ENCODE measurements at places on chromosomes 2 and 18.

DNA sequence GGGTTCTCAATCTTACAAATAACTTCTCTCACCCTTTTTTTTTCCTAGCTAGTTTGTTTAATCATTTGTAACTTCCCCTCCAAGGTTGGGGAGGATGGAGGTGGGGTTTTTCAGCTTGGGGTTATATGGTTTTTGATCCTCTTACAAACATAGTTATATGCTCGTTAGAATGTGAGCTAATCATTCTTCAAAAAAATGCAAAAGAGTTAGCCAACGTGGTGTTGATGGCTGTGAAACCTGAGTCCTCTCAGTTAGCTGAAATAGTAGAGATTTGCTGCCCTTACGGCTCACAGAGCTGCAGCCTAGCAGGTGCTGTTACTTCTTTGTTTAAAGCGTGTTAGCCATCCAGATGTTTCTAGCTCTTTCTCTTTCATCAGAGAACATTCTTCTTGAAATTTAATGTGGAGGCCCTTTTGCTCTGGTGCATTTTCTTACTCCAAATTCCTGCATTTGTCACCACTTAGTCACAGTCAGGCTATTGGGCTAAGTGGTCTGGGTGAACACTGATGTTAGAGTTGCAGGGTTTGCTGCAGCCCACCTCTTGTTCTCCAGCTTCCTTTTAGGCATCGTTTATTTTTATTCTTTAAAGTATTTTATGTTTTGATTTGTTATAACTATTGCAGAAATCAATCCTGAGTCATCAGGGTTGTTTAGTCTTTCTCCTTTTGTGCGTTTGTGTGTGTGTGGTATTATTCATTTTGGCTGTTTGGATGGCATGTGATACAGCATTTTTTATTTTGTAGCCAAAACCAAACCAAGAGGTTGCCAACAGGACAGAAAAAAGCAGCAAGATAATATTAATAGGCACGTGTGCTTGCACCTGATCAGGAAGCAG, 41.1 kb downstream of the LIMS1 start:
- no peak for DNase-seq

DNA sequence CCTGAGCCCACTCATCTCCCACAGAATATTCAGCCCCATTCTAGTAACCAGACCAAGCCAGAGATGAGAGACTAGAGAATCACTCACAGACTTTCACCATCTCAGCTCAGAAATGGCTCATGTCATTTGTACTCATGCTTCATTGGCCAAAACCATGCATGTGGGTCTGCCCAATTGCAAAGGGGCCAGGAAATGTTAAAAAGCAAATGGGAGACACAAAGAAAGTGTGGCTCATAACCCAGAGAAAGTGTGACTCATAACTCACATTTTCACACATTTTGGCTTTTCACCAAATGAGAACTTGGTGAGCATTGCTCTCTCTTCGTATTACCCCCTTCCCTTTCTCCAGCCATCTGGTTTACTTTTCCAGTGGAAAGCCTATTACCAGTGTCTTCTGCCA, 66.2 kb downstream of the MDH1 start:
- DNase-seq, result no peak

GRCh38 chr2:189037518-189037917, 63.3 kb downstream of the COL3A1 start:
- DNase-seq, result no peak

- DNase-seq, result no peak
Observed at GRCh38 chr2:10837298-10838266, 25.0 kb upstream of the PDIA6 start.

- no peak for DNase-seq
Observed at GRCh38 chr2:233835230-233836186, 18.8 kb downstream of the HJURP start.

- DNase-seq, result no peak
Observed at GRCh38 chr2:105470979-105471378, 72.1 kb upstream of the FHL2 start.

DNA sequence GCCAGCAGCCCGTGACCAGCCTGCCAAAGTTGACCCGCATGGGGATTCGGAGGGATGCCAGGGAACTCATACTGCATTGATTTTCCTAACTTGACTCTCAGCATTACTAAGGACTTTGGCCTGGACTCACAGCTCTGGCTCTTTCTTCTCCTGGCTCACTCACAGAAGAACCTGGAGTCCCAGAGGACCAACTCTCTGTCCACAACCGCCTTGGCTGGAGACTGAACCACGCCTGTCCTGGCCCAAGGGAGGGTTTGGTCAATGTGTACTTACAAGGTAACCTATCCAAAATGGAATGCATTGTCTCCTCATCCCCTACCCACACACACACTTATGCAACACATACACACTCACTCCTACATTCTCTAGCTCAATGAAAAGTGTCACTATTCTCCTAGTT, 135.6 kb upstream of the KLHL29 start:
- DNase-seq, result no peak

DNA sequence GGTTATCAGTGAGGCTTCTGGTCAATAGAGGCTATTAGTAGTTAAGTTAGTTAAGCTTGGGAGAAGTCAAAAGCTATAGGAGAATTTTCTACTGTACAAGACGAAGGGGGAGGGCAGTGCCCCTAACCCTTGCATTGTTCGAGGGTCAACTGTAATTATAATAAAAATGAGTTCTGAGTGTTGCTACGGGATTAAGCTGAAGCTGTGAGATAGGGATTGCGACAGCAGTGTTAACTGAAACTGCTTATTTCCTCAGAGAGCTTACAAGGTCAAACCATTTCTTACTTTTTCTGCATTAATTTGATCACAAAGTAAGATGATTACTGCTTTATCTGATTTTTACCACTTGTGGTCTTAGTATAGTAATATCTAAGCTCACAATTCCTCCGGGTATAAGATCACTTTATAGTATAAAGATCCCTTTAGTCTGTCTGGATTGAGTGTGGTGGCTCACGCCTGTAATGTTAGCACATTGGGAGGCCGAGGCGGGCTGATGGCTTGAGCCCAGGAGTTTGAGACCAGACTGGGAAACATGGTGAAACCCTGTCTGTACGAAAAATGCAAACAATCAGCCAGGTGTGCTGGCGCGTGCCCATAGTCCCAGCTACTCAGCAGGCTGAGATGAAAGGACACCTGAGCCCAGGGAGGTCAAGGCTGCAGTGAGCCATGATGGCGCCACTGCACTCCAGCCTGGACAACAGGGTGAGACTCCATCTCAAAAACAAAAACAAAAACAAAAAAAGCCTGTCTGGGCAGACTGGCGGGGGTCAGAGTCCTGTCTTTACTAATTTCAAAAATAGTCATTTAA, 119.5 kb upstream of the TLK1 start:
- no peak for DNase-seq

- DNase-seq, result no peak
Observed at GRCh38 chr2:144190908-144191605, 328.9 kb downstream of the ZEB2 start.

DNA sequence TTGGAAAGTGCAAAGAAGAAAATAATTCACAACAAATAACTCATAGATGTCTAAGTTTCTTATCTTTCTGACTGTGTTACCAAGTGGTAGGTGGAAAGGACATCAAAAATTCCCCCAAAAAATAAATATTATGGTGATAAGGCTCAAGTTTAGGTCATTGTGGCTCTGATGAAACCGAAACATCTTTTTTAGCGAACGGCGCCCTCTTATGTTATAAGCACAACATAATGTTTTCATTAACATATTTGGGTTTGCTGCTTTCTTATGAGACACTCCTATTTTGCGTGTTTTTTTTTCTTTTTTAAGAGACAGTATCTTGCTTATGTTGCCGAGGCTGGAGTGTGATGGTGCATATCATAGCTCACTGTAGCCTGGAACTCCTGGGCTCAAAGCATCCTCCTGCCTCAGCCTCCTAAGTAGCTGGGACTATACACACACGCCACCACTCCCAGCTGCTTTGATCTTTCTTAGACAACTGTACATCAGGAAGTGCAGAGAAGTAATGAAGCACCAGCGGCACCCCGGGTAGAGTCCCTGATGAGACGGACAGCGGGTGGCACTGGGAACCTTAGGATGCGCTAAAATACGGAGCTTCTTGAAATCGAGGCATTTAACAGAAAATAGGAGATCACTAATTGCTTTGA, 38.5 kb upstream of the SLC35G4 start:
- no peak for DNase-seq

DNA sequence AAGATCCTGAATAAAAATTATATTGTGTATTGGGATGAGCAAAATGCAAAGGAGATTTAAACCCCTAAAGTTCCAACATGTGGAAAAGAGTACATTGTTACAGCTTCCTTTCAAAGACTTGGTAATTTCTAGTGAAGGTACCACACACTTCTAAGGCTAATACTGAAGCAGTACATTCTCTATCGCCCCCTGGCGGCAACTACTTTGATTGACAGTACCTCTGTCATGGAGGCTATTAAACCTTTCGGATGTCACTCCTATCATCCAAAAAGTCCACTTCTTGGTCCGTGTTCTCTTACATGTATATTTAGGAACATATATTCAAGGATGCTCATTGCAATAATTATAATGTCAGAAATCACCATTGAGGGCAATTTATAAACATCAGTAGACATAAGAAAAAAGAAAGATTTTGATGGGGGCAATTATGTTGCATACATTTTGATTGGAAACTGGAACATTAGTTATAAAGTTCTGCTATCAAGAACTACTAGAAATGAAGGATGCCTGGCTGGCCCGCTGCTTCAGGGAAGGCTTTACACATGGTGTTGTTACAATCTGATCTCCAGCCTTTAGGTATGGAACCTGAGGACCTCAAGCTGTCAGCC, 601.6 kb downstream of the CPS1 start:
- DNase-seq, result peak; percentile 13

- DNase-seq, result no peak
Observed at GRCh38 chr2:143730953-143731260, 601.7 kb downstream of the ARHGAP15 start.

DNA sequence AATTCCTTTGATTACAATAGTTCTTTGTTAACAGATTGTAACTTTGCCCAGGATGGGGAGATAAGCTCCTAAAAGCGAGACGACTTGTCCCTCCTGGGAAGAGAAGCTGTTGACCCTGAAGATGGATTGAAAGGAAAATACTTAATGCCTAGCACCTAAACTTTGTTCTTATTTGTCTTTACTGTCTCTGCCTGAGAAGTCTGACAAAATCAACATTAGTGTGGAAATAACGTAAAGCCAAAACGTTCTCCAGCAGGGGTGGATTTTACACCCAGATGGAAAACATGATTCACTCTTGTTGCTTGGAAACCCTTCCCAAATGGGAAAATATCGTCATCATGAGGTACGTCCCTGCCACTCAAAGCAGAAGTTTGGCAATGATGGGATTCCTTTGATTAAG, 450.1 kb downstream of the SLC4A3 start:
- no peak for DNase-seq

DNA sequence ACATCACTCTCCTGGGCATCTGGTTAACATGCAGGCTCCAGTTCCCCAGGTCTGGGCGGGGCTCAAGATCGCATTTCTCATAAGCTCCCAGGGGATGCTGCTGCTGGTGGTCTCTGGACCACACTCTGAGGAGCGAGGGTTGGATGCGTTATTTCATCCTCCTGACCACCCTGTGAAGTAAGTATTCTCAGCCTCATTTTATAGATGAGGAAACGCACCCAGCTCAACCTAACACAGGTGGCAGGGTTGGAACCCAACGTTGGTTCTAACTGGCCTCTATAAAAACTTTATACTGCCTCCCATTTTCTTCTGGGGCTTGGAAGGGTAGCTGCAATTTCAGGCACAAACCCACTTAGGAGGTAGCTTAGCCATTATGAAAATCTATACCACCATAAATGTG, 120.5 kb downstream of the FAM210A start:
- DNase-seq, result no peak

- no peak for DNase-seq
Observed at GRCh38 chr2:8851811-8852560, 14.6 kb upstream of the KIDINS220 start.

DNA sequence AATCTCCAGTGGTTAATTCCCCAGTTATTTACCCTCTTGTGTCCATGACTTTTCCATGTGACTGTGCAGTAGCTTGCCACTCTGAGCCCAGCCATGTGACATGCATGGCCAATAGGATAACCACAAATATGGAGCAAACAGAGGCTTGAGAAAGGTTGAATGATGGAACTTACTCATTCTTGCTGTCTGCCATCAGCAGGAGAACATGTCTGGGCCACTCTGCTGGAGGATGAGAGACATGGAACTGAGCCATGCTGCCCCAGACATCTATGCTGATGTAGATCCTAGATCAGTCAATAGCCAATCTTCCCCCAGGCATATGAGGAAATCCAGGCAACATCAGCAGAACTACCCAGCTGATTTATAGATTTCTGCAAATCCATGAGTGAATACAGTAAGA, 992.3 kb upstream of the FANCL start:
- no peak for DNase-seq

GRCh38 chr18:70991577-70991976, 702.7 kb downstream of the SOCS6 start:
- DNase-seq, result no peak

DNA sequence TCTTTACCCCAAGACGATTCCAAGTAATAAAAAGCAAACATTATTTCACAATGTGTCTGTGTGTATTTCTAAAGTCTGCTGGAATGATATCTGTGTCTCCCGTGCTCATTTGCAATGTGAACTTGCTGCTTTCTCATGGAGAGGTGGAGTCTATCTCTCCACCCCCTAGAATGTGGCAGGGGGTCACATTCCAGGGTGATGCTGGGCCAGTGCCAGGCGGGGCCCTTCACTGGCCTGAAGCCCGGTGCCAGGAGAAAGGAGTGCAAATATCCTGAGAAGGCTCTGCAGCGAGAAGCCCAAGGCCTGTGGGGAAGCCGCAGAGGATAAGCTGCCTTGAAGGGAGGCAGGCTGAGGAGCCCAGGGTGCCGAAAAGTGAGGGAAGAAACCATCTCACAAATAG, 26.8 kb upstream of the LDLRAD4 start:
- no peak for DNase-seq

DNA sequence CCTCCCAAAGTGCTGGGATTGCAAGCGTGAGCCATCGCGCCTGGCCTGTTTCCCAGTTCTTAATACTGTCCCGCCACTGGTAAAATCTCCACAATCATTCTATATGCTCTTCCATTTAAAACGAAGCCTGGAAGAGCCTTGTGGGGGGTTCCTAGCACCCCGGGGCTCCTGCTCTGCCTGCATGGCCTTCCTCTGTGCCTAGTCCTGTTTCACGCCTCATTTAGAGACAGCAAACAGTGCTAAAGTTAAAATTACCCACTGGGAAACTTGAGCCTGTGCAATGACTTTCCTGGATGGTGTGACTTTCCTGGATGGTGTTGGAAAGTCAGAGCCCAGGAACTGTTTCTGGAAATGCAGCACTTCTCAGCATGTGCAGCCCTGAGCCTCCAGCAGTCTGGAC, 55.0 kb downstream of the INPP5D start:
- DNase-seq, result no peak

DNA sequence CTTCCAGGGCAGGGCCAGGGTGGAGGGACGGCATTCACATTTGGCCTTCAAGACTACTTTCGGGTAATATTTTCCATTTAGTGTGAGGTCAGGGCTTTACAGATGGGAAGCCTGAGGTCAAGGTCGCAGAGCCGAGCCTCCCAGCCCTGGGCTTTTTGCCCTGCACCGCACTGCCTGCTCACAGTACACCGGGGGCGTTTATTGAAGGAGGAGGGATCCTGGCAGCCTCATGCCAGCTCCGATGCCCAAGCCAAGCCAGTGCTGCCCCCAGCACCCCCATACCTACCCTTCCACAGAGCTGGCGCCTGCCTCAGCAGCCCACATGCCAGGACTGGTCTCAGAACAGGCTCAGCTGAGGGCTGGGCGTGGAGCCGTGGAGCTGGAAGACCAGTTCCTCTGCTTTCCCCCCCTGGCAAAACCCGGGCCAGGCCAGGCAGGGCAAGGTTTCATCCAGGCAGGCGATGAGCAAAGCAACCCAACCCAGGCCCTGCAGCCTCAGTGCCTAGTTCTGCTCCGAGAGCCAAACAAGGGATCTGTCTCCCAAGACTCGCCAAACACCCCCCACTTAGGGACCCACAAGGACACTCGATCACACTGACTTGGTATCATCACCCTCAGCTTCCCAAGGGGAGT, 11.9 kb downstream of the SDC1 start:
- no peak for DNase-seq

Measured in activated CD8-positive, alpha-beta memory T cell treated with anti-CD3 and anti-CD28 coated beads for 48 hours (primary cell).